Sigmoid colon (tissue), 7 donors: ENCODE measurements at places on chromosomes 1 and 21. TPM values are rescaled to one million over a fixed set of nuclear protein-coding genes. Genes with fewer than 3 reads are reported as not detected.

DNA sequence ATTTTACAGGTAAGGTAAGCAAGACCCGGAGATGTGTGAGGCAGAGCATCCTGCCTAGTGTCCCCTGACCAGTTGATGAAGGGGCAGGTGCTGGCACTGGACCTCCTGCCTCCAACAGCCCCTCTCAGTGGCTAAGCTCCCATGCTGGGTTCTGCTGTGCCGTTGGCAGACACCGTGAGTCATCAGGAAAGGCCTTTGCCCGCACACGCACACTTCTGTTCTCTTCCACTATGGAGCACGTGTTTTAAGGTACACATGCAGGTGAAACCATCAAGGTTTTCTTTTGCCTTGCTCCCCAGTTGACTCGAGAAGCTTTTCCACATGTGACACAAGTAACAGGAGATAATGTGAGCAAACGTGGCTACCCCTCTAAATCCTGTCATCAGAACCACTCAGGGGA lies 207.9 kb downstream of the RRAGC start:
- DNase-seq, result no peak

- no peak for DNase-seq
Observed at GRCh38 chr1:199123615-199124014, 484.8 kb downstream of the PTPRC start.

DNA sequence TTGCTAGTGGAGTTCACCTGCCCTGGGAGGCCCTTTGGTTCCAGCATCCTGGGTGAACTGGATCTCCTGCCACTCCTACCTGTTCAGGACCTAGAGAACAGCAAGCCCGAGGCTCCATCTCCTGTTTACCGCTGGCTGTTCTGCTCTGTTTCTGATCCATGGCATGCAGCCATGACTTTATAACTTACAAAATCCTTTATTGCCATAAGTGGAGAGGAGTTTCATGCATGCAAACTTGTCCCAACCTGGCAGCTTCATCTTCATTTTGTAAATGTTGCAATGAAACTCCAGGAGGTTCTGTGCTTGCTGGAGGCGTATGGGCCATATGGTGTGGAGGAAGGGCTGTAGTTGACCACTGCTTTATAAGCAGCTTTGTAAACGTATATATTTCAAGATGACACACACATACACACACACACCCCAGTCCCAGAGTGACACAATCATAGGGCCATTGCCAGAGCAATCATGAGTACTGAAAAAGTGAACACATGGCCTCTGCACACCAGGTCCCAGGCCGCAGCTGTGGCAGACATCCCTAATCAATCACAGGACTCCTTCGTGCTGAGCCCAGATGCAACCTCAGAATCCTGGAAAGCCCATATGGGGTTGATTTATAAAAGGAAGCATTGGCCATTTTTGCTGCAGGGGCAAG lies 69.0 kb downstream of the UBIAD1 start:
- DNase-seq, result no peak

The CATSPERE gene
- total RNA-seq, result 1.1 TPM

DNA sequence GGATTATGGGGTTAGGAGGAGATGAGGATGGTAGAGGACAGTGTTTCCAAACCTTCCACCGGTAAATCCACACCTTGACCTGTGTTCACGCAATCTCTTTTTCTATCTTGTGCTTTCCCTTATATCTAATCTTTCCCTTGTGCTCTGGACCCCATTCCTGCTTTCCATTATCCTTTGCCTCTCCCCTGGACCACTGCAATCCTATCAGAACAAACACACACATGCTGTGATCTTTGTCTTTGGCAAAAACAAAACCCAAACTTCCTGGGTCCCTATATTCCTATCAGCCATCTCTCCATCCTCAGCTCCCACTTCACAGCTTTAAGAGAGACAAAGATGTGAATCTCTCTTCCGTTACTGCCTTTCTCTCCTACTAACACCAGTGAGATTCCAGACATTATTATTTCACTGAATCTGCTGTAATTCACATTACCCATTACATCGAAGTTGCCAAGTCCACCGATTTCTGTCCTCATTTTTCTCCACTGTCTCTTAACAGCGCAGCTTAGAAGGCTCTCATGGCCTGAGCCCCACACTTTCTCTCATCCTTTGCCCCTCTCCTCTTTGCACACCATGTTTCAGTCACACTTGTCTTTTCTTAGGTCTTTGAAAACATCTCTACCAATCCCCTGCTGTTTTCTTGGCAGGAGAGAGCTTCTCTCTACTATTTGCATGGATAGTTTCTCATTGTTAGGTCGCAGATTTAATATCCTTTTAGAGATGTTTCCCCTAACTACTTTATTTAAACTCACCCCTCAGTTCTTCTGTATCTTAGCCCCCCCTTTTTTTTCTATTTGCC lies 230.0 kb upstream of the B3GALT2 start:
- no peak for DNase-seq
